ENCODE measurements at places on chromosomes 1 and 21.

- no peak for DNase-seq
Observed at GRCh38 chr1:231826566-231826965, 200.0 kb downstream of the DISC1 start.

GRCh38 chr1:81179242-81179641, 621.5 kb upstream of the ADGRL2 start:
- DNase-seq, result no peak

DNA sequence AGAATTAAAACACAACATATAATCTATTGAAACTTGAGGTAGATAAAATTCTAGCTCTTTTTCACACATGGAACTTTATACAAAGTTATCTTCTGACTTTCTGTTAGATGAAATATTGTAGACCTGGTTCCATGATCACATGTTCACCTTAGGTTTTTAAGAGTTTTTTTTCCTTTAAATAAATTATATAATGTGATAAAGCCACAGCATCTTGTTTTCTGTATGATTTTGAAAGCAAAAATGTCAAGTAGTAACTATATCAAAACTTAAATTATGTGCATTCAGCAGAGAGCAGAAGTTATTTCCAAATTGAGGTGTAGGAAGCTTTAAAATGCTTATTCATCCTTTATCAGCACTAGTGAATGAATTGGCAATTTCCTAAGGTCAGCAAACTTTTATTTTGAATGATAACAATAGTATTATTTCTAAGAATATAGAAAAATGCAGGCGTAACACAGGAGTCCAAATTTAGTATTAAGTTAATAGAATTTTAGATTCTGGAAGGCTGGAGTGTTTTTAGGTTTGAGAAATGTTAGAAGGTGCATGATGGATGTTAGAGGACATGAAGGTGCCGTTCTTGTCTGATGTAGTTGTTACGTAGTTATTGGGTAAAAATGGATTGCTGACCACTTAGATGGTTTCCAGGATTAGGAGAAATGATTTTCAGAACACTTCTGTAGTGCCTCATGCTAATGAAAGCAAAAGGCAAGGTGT, 17.5 kb downstream of the BACH1 start:
- no peak for DNase-seq

DNA sequence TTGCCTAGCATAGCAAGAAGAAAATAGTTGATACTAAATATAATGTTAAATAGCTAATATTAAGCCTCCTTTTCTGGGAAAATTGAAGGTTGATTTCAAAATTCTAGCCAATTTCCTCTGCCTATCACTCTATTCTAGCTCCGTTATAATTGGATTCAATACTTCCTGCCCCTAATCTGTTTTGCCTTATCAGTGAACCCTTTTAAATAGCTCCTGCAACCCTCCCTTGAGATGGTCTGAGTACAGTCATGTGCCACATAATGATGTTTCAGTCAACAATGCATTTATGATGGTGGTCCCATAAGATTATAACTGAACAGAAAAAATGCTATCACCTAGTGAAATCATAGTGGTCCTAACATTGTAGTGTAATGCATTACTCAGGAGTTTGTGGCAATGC, 79.7 kb upstream of the PBX1 start:
- no peak for DNase-seq

GRCh38 chr1:212650228-212650627, 41.7 kb downstream of the ATF3 start:
- no peak for DNase-seq

DNA sequence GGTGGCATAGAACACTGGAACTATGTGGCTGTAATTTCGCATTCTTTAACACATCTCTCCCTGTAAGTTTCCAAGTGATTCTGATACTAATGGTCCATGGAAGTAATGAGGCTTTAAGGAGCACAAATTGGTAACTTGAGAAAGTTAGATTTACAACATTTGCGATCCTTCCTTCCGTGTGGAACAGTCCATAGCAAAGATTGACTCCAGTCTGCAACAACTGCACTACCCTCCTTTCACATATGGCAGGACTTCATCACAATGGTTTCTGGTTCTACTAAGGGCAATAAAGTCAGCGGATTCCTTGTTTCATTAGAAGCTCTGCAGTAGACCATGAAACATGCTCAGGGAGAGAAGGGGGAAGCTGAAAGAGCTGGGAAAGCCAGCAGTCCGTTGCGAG, 261.2 kb downstream of the RGS7 start:
- DNase-seq, result no peak

- no peak for DNase-seq
Observed at GRCh38 chr1:159162516-159163265, 8.7 kb upstream of the CADM3 start.

DNA sequence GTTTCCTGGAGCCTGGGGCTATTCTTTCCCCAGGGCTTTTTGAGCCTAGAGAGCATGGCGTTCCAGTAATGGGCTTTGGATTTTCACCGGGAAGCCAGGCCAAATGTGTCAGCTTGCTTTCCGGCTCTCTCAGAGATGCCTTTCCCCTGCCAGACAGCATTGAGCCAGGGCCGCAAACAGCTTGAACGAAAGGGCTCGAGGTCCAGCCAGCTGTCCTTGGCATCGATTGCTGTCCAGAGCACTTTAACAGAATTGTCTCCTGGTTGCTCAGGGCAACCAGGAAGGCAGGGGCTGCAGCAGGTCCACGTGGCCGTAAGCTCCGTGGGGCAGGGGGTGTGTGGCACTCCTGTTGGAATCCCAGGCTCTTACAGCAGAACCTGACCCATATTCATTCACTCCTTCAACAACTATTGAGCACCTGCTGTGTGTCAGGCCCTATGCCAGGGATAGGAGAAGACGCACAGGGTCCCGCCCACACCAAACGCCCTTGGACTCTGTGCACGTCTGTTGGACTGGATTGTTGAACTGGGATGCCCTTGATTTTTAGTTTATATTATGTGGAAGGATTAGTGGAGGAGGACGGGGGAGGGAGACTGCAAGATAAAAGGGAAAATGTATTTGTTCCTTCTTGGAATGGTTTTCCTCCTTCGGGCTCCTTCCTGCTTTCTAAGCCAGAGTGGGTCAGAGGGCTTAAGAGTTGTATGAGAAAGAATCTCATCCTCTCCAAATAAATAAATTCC, 38.7 kb upstream of the EFHD2 start:
- no peak for DNase-seq

DNA sequence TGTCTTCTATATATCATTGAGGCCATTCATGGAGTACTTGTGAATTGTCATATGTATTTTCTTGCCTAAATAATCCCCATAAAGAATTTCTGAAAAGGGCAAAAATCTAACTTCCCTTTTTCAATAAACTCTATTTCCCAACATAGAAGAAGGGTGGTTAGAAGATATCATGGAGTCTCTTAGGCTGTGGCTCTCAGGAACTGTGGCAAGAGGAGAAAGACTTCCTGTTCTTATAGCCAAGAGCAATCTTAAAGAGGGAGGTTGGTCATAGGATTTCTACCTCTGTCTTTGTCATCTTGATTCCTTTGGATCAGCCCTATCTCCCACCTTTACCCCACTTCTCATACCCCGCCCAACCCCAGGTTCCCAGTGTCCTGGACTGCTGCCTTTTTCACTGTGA, 175.8 kb downstream of the TYW3 start:
- no peak for DNase-seq

GRCh38 chr1:184767591-184767990, 12.9 kb upstream of the EDEM3 start:
- no peak for DNase-seq

- no peak for DNase-seq
Observed at GRCh38 chr1:53066488-53066887, 4.5 kb downstream of the PODN start.

DNA sequence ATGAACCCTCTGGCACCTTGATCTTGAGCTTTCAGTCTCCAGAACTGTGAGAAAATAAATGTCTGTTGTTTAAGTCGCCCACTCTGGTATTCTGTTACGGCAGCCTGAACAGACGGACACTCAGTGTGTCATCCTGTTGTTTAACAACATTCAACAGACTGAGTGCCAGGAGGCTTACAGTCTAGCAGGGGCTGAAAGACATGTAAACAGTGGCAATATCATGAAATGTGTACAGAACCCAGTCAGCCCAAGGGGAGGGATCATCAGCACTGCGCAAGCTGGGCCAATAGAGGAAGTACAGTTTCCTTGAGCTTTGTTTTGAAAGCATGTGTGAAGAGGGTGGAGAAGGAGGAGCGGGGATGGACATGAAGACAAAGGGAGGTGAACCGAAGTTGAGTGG, 13.6 kb downstream of the DIP2A start:
- no peak for DNase-seq

Measured in T-helper 2 cell (primary cell).